ENCODE measurements at places on chromosomes 3 and 15. TPM values are rescaled to one million over a fixed set of nuclear protein-coding genes. Genes with fewer than 3 reads are reported as not detected.

GMPPB gene
- total RNA-seq = 23.6 TPM

ZPLD1 gene
- total RNA-seq = not detected

ATP10A gene
- total RNA-seq = 1.1 TPM

SPINK8 gene
- total RNA-seq = not detected

MORC1 gene
- total RNA-seq = not detected

All from cardiac ventricle fibroblast (primary cell).